ENCODE measurements at places on chromosomes 11 and 22.

DNA sequence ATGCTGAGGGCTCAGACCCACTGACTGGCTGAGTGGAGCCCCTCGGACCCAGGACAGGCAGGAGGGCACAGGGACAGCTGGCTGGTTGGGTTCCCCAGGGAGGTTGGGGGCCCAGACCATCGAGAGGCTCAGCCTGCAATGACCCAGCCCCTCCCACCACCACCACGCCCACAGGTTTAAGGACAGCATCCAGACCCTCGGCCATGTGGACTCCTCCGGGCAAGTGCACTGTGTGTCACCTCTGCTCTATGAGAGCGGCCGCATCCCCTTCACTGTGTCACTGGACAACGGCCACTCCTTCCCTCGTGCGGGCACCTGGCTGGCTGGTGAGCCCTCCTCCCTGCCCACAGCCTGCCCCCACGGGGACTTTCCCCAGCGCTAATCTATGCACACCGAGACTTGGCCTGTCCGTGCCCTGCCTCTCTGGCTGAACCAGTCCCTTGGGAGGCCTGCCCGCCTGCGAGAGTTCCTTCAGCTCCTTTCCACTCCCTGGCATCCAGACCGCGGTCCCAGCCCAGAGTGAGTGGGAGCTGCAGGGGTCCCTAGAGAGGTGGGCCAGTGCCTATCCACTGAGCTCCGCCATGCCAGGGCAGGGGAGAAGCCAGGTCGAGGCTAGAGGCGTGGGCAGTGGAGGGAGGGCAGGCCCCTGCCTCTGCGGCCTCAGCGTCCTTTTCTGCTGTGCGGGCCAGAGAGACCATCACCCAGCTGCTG is 2.2 kb downstream of the SUSD2 start:
- no peak for DNase-seq

DNA sequence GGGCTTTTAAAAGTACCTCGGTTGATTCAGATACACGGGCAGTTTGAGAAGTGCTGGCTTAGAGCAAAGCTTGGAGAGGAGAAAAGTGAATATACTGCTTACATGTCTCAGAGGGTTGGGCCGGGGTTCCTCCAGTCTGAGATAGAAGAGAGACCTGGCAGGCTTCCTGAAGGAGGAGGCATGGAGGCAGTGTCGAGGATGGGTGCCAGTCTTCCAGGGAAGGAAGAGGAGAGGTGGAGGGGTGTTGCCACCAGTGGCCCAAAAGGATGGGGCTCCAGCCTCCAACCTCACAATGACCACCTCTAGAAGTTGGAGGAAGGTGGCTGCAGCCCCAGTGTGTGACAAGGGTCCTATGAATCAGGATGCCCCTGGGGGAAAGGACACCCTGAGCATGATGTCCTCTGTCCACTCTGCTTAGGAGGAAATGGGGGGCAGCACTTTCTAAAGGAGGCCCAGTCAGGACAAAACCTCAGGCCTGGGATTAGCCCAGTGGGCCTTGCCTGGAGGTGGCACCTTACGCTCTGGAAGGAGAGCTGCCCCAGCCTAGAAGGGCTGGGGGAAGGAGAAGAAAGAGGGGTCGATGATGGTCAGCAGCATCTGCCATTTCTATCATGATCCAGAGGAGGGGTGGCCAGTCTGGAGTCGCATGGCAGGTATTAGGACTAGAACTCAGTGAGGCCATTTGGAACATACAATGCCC is 65.2 kb downstream of the CD82 start:
- DNase-seq = no peak

GRCh38 chr11:113147249-113147648 is 167.1 kb upstream of the TTC12 start:
- DNase-seq = no peak

GRCh38 chr22:46107089-46107664 is 43.1 kb upstream of the PPARA start:
- no peak for DNase-seq

DNA sequence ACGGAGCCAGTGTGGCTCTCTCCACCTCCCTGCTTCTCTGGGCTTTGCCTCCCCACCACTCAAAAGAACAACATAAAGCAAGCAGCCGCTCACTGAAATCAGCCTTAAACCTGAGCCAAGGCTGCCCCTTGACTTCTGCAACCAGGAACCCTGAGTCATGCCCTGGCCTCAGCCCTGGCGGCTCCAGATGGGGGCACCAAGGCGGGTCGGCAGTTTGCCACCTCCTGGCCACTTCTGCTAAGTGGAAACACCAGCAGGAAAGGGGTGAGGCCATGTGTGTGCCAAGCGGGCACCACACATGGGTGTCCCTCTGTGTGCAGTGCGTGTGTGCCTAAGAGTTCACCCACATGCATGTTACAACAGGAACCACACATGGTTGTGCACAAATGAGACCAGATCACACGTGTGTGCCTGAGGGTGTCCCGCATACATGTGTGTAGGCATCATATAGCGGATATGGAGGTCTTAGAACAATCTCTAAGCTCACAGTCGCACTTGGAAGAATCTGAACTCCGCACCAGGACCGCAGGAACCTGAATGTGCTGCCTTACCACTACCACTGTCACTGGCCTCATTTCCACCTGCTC is 221.2 kb downstream of the MN1 start:
- DNase-seq = no peak

- DNase-seq = no peak
Observed at GRCh38 chr11:36346562-36347383, 50.7 kb downstream of the PRR5L start.
